ENCODE measurements at places on chromosomes 6 and 20. TPM values are rescaled to one million over a fixed set of nuclear protein-coding genes. Genes with fewer than 3 reads are reported as not detected.

The PSMB1 gene
- 180 TPM for total RNA-seq

The FABP7 gene
- total RNA-seq: 0.66 TPM

The RBPJL gene
- total RNA-seq: not detected

The ZC2HC1B gene
- 0.53 TPM for total RNA-seq

- H3K4me3 ChIP-seq: no peak overlapping the region
- peaks cover 2% of the 10 kb centered on the region for H3K4me1 ChIP-seq
- H3K27ac ChIP-seq: peak overlapping the region; percentile 69
- H3K27me3 ChIP-seq: no peaks in the 10 kb centered on the region
- DNase-seq: peak; percentile 78
- peaks cover 4% of the 10 kb centered on the region for H3K36me3 ChIP-seq
Measured at GRCh38 chr6:75334266-75335040, 49.9 kb upstream of the TMEM30A start.

DNA sequence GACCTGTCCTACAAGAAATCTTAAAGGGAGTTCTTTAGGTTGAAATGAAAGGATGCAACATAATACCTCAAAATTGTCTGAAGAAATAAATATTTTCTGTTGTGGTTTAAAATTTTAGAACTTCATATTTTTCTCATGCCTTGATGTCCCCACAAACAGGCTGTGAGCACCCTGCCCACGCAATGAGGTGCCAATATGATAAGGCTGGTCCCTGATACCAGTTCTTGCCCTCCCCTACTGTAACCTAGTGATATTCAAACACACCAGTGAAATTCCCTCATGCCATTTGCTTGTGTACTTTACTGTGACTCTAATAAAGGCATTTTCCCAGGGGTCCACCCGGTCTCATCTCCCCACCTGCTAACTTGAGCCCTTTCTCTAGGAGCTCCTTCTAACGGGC, 67.3 kb upstream of the SIRPG start:
- H3K27me3 ChIP-seq: no peaks in the 10 kb centered on the region
- no peaks in the 10 kb centered on the region for H3K36me3 ChIP-seq
- H3K27ac ChIP-seq: no peak overlapping the region
- H3K4me3 ChIP-seq: no peak overlapping the region
- no peak for DNase-seq

The SALL4 gene
- total RNA-seq: 0.18 TPM

- H3K36me3 ChIP-seq: no peaks in the 10 kb centered on the region
- no peak overlapping the region for H3K27ac ChIP-seq
- H3K27me3 ChIP-seq: no peaks in the 10 kb centered on the region
- no peak for DNase-seq
Measured at GRCh38 chr20:56606174-56606945, 22.7 kb upstream of the TFAP2C start.

The ATP5F1E gene
- total RNA-seq: 61.9 TPM

The MYL9 gene
- total RNA-seq: 162 TPM

- no peaks in the 10 kb centered on the region for H3K27me3 ChIP-seq
- no peaks in the 10 kb centered on the region for H3K4me1 ChIP-seq
- DNase-seq: peak; percentile 32
- no peaks in the 10 kb centered on the region for H3K36me3 ChIP-seq
- H3K27ac ChIP-seq: no peak overlapping the region
Measured at GRCh38 chr6:101114703-101115102, 233.6 kb upstream of the ASCC3 start.

DNA sequence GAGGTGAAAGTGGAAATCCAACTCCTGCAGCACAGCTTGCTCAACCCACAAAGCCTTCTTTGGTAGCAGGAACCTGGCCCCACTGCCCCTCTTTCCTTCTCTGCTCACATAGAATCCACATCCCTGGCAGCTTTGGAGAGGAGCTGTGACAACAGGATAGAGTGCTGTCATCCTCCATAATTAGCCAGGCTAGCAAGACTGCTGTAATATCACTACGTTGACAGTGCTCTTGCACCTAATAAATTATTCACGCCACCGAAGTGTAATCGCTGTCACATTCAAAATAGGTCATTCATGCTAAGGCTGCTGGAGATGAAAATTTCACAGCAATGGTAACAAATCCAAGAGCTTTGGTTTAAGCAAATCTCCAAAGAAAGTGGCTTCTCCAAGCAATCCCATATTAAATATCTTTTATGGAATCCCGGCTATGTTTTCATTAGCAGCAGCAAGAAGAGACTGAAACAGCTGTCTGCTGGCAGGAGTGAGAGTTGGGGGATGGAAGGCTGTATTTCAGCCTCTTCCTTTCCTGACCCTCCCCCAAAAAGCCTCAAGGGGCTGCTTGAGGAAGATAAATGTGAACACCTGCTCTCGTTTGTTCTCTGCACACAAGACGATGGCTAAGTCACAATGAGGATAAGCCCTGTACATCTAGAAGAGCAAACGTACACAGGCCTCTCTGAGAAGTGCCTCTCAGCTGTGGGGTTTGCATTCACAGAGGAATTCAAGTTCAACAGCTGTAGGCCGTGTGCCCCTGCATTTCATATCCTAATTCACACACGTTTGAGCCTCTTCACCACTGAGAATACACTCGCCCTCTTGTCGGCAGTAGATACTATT, 16.5 kb downstream of the RIPOR2 start:
- H3K27ac ChIP-seq: peak overlapping the region; percentile 92
- H3K36me3 ChIP-seq: no peaks in the 10 kb centered on the region
- H3K4me3 ChIP-seq: no peak overlapping the region
- peak; percentile 95 for DNase-seq

The PRPH2 gene
- total RNA-seq: 5.3 TPM

- no peak overlapping the region for H3K27ac ChIP-seq
- H3K4me1 ChIP-seq: no peaks in the 10 kb centered on the region
- no peak for DNase-seq
- no peaks in the 10 kb centered on the region for H3K36me3 ChIP-seq
- no peaks in the 10 kb centered on the region for H3K27me3 ChIP-seq
- H3K4me3 ChIP-seq: no peak overlapping the region
Measured at GRCh38 chr20:40046703-40047102, 642.3 kb downstream of the MAFB start.

DNA sequence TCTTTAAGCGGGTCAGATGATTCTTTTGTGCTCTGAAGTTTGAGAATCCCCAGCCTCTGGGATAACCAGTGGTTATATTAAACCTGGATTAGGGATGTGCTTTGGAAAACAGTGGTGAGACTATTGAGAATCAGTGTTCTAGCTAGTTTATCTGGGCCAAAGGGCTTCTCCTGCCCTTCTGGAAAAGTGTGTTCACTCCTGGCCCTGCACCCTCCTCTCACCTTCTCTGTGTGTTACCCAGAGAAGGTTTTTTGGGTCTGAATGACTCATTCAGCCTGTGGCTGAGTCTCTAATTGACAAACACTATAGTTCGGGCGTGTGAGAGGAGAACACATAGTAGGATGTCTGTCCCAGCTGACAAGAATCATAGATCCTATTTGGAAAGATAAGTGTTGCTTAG, 66.7 kb downstream of the LRRC1 start:
- H3K27ac ChIP-seq: no peak overlapping the region
- DNase-seq: no peak
- H3K36me3 ChIP-seq: no peaks in the 10 kb centered on the region
- H3K4me1 ChIP-seq: peaks cover 14% of the 10 kb centered on the region
- H3K4me3 ChIP-seq: no peak overlapping the region

DNA sequence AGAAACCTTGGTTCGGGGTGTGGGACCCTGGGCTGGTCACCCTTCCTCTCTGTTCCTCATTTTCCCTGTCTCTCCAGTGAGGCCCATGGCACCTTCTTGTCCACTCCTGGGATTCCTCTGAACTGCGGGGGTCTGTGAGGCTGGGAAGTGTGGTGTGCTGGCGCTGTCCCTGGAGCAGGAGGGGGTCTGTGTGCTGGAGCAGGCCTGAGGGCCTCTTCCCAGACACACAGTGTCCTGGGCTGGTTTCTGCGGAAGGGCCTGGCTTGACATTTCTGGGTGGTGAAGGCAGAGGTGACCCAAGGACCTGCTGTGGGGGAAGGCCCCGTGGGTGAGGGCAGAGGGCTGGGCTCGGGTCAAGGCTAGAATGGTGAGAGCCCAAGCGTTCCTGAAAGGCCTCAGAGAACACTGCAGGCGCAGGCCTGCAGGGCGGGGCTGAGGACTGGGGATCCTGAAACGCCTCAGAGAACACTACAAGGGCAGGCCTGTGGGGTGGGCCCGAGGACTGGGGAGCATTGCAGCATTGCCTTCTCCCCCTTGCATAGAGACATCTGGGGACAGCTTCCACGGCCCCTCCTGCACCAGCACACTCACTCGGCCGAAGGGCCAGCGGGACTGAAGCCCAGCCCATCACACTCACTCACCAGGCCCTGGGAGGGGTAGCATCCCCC, 10.6 kb upstream of the BAK1 start:
- no peak overlapping the region for H3K4me3 ChIP-seq
- H3K27me3 ChIP-seq: peaks cover 5% of the 10 kb centered on the region
- H3K4me1 ChIP-seq: peaks cover 42% of the 10 kb centered on the region

Measured in muscle of leg (tissue), 16 donors.